ENCODE measurements at places on chromosomes 12 and 14.

DNA sequence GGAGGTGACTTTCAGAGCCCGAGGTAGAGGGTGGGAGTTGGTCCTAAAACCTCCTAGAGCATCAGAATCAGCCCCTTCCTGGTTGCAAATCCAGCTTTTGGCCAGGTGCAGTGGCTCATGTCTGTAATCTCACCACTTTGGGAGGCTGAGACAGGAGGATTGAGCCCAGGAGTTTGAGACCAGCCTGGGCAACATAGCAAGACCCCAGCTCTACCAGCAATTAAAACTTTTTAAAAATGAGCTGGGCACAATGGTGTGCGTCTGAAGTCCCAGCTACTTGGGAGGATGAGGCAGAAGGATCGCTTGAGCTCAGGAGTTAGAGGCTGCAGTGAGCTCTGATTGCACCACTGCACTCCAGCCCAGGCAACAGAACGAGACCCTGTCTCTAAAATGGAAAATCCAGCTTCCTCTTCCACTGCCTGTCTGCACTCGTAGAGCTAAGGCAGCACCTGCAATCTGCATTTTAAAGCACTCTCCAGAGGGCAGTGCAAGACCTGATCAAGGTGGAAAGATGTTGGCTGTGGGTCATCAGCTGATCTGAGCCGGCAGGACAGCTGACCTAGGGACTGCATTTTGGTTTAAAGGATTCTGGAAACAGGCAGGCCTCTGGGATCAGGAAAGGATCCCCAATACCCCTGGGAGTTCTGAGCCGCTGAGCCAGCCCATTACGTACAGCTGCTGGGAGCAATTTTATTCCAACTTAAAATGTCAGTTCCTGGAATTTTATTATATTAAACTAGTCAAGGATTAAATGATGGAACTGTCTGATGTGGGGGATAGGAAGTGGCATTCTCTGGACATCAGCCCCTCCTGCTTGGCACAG, 1.8 kb upstream of the TESC start:
- DNase-seq: no peak

DNA sequence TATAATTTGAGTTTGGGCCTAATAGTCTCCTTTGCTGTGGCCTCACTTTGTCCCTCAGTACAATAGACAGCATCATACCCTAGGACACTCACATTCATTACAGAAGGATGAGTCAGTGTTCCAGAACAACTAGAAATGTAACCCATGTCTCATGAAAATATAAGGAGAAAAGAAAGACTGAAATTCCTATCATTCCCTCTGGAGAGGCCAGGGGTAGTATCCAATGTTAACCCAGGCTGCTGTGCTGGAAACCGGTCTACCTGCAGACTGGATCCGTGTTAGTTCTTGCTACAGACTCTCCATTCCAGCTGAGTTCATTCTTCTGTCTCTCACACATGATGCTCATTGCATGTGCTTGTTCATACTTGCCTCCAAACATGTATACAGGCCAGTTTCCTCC, 75.8 kb upstream of the HOXC13 start:
- DNase-seq: no peak

- DNase-seq: no peak
These were observed 10.2 kb downstream of the STX2 start for GRCh38 chr12:130828895-130829294.

GRCh38 chr12:15562263-15562662, 226.9 kb downstream of the EPS8 start:
- no peak for DNase-seq

GRCh38 chr14:49896966-49897365, 4.1 kb downstream of the ARF6 start:
- no peak for DNase-seq

- DNase-seq: no peak
These were observed 24.0 kb downstream of the RNF34 start for GRCh38 chr12:121423682-121424623.

DNA sequence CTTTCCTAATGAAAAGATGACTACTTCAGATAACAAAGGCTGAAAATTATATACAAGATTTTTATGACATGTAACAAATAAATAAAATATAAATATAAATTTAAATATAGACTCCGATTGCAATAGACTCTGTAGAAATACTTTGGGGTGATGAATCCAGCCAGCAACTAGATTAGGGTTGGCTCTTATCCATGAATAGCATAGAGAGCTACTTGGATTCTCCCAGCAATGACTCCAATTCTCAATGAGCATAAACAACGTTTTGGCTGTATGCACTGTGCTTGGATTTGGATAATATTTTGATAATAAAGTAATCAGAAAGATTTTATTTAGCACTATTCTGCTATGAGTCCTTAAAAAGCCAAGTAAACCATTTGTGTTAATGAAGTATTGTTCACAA, 58.0 kb upstream of the LRFN5 start:
- DNase-seq: peak; percentile 8
